CD4-positive, alpha-beta T cell treated with Interleukin-15 for 4 hours (primary cell): ENCODE measurements at places on chromosomes 1 and 21.
A peak's percentile ranks its signal among the peaks of the same experiment; 100 is the strongest.

- no peak for DNase-seq
Observed at GRCh38 chr1:109199710-109200109, 14.0 kb upstream of the SARS1 start.

DNA sequence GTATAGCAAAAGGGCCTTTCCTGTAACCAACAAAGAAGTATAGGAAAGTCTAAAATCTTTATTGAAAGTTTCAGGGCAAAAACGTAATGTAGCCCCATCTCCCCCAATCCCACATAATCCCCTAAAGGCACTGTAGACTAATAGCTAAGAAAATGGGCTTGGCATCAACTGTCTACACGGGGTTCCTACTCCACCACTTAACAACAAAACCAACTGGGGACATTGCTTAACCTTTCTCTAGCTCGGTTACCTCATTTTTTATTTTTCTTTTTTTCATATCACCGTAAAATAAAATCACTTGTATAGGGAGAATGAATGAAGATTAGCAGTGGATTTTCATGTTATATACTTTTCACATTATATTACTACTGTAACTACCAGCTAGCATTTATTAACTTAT lies 12.3 kb downstream of the MACF1 start:
- DNase-seq = no peak

DNA sequence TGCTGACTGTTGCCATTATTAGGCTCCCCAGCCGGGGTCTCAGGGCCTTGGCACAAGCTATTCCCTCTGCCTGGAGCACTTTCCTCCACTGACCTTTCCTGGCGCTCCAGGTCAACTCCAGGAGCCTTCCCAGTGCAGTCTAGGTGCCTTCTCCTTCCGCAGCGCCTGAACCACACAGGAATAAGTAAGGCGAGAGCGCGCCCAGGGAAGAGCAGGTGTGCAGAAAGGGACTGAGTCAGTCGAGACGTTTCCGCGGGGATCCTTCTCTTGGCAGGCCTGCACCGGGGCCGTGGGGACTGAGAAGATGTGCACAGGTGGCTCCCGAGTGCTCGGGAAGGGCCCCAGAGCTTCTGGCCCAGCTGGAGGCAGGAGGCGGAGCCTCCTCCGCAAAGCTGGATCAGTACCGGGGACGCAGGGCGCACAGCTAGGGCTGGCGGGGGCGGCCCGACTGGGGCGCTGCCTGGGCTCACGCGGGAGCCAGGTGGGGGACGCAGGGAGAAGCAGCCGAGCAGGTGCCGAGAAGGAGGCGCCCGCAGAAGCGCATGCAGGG lies 765 bp upstream of the BMP8A start:
- DNase-seq = peak; percentile 5

- no peak for DNase-seq
Observed at GRCh38 chr1:156665539-156665938, 11.7 kb downstream of the NES start.

GRCh38 chr1:1432274-1432950 lies 3.1 kb upstream of the VWA1 start:
- DNase-seq = no peak

DNA sequence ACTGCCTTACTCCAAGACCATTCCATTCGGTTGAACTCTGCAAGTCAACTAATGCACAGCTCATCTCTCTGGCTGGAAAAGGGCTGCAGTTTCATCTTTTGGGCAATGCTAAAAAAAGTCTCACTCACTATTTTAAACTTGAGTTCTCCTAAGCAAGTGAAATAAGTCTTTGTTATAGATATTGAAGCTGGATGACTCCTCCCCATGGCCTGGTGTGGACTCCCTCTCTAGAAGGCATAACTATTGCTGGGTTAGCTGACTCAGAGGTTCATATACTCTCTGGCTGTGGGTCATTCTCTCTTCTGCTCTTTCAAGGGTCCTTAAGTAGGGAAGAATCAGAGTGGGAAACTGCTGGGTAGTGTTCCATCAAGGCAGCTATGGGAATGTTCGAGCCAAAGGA lies 88.0 kb downstream of the XCL2 start:
- DNase-seq = no peak

DNA sequence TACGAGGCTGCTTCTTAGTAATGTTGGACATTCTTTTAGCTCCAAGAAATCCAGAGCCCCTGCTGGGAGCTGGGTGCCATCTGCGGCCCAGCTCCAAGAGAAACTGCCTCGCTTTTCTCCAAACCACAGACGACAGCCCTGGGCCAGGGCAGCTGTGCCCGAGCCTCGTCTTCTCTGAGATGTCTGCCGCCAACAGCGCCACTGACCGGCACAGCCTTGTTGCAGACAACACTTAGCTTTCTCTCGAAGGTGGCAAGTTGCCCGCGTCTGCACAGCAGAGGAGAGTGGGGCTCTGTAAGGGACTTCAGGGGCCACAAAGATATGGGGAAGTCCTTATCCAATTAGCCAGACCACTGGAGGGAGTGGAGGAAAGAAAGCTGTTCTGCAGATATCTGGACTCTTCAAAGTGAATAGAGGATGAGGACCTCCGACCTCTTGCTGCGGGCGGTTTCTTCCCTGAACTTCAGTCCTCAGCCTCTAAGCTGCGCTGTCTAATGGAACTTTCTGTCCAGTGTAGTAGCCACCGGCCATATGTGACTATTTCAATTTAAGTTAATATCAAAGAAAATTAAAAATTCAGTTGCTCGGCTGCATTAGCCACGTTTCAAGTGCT lies 63.9 kb upstream of the DISP3 start:
- no peak for DNase-seq

DNA sequence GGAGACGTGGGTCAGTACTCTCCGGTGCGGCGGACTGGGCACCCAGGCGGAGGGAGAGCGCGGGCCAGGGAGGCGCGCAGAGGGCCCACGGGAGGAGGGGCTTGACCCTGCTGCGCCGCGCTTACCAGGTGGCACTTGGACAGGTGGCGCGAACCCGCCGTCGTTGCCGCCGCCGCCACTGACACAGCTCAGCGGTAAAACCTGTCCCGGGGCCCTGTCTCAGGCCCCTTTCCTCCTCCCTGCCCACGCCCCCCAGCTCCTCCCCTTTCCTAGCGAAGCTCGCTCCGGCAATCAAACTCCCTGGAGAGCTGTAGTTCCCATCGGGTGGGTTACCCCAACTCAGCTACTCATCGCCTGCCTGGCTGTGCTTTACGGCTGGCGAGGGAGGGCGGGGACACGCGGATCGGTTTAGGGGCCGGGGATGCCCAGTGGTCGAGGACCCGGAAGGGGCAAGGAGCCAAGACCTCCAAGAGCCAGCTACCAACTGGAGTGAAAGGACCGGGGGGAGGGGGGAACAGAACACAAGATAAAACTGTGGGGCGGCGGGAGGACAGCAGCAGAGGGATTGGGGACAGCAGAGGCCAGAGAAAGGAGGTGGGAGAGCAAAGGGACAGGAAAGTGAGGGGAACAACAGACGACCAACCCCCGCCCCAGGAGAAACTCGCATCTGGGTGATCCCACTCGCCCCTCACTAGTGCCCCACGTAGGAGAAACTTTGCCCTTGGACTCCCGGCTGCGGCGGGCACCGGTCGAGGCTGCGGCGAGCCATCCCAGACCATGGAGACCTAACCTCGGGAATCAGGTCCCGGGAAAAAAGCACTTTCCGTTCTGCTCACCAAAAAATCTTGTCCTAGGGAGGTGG lies 2.9 kb downstream of the GFI1 start:
- no peak for DNase-seq

DNA sequence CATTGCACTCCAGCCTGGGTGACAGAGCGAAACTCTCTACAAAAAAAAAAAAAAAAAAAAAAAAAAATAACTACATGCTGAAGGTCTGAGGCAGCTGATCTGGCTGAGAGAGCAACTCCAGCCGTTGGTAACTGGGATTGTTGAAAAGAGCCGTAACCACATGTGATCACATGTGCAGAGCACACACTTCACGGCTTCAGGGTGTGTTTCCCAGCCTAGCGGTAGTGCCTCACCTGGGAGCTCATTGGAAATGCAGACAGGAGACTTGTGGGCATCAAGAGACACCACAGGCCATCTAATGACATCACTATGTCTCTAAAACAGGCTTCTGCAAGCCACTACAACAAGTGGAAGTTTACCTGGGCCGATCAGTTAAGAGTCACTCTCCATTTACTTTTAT lies 11.8 kb upstream of the OTUD7B start:
- no peak for DNase-seq

- no peak for DNase-seq
Observed at GRCh38 chr1:45516036-45516435, 5.6 kb downstream of the PRDX1 start.

GRCh38 chr1:36349839-36350238 lies 26.4 kb upstream of the EVA1B start:
- no peak for DNase-seq

GRCh38 chr1:46547481-46548383 lies 3.7 kb downstream of the KNCN start:
- DNase-seq = peak; percentile 50

DNA sequence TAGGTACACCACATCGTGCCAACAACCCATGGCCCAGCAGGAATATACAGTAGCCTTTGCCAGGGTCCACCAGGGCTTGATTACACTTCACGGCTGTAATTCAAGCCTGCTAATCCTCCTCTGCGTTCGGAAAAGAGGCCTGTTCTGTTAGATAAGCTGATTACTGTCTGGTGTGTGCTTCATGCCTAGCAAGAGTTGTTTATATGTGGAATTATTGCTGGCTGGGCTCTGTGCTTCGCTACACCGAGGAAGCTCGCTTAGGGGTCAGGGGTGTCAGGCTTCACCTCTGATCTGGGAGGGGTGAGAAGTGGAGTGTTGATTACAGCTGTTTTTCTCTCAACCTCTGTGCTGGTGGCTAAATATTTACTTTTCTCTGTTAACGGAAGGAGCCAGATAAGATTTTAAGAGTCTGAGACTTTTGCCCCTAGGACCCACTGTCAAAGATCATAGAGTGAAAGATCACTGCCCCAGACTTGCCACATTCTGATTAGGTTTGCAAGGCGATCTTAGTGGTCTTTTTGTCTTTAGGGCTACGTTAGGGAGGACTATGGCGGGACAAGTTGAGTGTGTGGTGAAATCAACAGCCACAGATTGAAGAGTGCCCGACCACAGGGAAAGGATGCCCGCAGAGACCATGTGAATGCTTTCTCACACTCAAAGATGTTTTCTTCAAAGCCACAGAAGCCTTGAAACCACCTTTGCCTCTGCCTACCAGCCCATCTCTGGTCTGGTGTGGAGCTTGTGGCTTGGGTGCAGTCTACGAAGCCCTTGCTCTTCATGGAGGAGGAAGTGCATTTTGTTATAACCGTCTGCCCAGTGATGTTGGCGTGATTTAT lies 216.1 kb downstream of the PBX1 start:
- DNase-seq = no peak

GRCh38 chr1:248114890-248115289 lies 19.9 kb downstream of the OR2L13 start:
- DNase-seq = no peak

- DNase-seq = no peak
Observed at GRCh38 chr1:56397811-56398231, 181.5 kb downstream of the PLPP3 start.

DNA sequence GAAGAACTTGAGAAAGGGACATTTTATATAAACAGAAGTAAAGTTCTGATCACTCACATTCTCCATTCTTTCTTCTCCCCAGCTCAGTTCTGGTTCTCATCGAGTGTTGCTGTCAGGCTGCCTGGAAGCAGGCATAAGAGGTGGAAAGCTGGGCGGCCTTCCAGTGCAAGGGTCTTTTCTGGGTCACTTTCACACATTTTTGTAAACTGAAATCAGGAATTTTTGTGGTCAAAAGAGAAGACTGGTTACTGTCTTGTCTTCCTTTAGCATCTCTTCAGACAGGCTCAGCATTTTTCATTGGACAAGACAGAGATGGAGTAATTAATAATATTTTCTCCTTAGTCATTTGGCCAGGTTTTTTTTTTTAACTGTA lies 93.7 kb downstream of the CTH start:
- no peak for DNase-seq

GRCh38 chr1:8943498-8944405 lies 1.9 kb upstream of the CA6 start:
- DNase-seq = no peak

DNA sequence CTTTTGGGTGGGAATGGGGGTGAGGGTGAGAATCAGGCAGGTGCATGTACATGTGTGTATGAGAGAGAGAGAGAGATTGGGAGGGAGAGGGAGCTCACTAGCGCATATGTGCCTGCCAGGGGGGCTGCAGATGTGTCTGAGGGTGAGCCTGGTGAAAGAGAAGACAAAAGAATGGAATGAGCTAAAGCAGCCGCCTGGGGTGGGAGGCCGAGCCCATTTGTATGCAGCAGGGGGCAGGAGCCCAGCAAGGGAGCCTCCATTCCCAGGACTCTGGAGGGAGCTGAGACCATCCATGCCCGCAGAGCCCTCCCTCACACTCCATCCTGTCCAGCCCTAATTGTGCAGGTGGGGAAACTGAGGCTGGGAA lies 95.0 kb downstream of the EPHB2 start:
- DNase-seq = no peak

DNA sequence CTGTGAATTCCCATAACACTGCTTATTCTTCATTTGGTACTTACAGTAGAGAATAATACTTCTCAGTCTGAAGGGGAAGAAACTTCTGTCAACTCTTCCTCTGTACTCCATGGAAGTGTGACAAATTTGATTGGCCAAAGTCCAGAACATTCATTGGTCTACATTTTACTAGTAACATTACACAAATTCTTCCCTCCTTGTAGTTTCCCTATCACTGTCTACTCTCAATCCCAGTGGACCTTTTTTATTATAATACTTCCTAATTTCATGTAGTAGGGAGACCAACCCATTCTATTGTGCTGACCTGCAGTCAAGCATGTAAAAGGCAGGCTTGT lies 74.7 kb downstream of the ALG6 start:
- DNase-seq = no peak

GRCh38 chr1:100657876-100658715 lies 61.4 kb upstream of the VCAM1 start:
- no peak for DNase-seq

DNA sequence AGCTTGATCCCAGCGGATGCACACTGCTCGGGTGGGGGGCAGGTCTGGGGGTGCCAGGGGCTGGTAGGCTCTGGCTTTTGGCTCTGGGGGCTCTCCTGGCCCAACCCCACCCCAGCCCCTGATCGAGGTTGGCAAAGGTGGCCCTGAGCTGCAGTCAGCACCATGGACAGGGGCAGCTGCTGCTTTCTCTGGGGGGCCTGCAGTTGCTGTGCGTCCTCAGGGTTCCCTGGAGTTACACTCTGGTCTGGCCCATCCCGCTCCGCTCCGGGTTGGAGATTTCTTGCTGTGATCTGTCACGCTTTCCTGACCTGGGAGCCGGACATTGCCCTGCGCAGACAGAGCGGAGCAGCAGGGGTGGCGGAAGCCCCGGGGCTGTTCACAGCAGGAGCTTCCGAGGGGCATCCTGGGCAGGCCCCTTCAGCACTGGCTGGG lies 8.0 kb upstream of the PLCH2 start:
- peak; percentile 3 for DNase-seq

- DNase-seq = no peak
Observed at GRCh38 chr1:247857069-247857984, at the start of gene TRIM58. TRIM58 (plus strand) TSS chr1:247857187; CDS start chr1:247857247, 60 bp downstream.

DNA sequence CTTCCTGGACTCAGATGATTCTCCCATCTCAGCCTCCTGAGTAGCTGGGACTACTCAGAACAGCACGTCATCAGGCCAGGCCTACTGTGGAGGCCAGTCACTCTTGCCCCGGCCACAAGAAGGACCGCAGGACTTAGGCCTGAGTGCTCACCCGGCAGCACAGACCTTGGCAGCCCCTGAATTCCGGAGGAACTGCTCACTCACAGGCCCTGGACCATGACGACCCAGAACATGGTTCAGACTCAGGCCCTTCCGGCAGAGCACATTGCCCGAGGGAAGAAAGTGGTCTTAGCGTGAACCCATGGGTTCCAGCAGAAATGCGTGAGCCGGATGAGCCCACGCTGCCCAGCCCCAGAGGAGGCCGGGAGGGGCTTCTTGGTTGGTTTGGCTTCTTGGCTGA lies 177.3 kb upstream of the TMEM51 start:
- no peak for DNase-seq

GRCh38 chr1:61753998-61754508 lies 11.8 kb downstream of the PATJ start:
- DNase-seq = no peak
